Skeletal muscle cell (primary cell): ENCODE measurements at places on chromosomes 12 and 14.
A peak's percentile ranks its signal among the peaks of the same experiment; 100 is the strongest.

- DNase-seq: no peak
These were observed 23.0 kb downstream of the ISCA2 start for GRCh38 chr14:74516451-74517160.

DNA sequence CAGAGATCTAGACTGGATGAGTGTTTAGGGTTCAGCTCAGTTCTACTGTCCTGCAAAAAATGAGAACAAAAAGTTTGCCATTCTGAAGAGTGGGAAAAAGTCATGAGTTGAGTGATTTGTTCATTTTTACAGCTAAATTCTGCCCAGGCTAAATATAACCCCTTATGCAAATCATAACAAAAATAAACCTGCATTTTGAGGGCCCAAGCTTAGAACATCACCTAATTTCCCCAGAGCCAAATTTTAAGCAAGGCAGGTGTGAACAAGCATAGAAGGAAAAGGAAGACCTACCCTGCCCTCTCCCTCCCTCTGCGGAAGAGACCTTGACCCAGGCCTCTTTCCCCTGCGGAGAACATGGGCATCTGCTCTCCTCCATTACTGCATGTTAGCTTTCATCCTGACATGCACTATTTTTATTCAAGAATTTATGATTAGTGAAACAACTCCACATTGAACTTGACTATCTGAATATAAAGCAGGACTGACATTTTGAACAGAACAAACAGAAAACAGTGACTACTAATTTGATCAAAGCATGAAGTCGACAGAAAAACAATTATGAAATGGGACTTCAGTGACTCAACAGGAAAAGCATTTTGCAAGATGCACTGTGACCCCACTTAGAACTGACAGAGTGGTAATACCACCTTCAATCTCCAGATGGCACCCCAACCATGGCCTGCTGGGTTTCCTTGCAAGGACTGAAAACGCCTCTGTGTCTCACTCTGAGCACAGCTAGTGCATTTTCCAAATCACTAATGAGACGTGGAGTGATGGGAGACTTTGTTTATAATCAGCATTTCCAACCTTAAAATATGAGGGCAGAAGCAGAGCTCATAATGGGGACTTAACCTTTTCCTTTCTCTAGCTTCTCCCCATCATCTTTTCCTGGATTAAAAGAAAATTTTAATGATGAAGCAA is 30.9 kb upstream of the SELPLG start:
- peak; percentile 84 for DNase-seq

GRCh38 chr14:104266631-104267575 is 128.5 kb downstream of the KIF26A start:
- DNase-seq: no peak

DNA sequence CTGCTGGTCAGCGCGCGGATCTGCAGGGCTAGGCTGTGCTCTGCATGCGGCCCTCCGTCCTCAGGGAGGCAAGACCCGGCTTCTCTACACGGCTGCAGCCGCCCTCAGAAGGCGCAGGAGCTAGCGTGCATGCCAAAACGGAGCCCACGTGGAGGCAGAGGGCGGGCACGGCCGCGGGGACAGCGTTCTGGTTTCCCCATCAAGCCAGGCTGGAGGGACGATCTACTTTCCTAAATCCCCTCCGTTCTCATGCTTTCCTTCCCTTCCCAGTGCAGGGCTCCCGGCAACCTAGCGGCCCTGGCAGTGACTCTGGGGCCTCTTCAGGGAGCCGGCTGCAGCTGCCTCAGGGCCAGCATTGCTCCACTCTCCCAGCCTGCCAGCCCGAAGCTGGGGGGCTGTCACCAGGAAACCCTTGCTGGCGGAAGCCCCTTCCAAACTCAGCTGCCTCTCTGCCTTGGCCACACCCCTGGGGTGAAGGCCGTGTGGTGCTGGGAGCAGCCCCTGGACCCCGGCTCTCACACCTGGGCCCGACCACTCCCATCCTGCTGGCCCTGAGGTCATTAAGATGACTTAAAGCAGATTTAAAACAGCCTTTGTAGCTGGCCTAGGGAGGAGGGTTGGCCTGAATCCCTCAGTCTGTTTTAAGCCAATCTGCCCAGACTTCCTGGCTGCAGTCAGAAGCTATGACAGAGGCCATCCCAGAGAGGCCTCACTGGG is 9.2 kb upstream of the GOLGA3 start:
- no peak for DNase-seq

- peak; percentile 36 for DNase-seq
These were observed 3.7 kb upstream of the TMX1 start for GRCh38 chr14:51236314-51236713.

- DNase-seq: no peak
These were observed 7.7 kb upstream of the SLC6A15 start for GRCh38 chr12:84920331-84920730.

- DNase-seq: peak; percentile 62
These were observed 42.4 kb downstream of the ERH start for GRCh38 chr14:69355607-69356281.

- no peak for DNase-seq
These were observed 6.7 kb upstream of the GOLGA3 start for GRCh38 chr12:132835076-132836025.

DNA sequence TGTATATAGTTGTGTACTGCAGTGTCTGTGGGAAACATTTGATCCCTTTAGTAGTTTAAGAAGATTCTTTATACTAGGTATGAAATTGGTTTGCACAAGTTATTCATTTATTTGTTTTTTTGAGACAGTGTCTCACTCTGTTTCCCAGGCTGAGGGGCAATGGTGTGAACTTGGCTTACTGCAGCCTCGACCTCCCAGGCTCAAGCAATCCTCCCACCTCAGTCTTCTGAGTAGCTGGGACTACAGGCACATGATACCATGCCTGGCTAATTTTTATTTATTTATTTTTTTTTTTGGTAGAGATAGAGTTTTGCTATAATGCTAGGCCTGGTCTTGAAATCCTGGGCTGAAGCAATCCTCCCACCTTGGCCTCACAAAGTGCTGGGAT is 209.4 kb downstream of the RASSF9 start:
- no peak for DNase-seq

GRCh38 chr12:1542599-1542998 is 51.8 kb downstream of the FBXL14 start:
- DNase-seq: no peak

DNA sequence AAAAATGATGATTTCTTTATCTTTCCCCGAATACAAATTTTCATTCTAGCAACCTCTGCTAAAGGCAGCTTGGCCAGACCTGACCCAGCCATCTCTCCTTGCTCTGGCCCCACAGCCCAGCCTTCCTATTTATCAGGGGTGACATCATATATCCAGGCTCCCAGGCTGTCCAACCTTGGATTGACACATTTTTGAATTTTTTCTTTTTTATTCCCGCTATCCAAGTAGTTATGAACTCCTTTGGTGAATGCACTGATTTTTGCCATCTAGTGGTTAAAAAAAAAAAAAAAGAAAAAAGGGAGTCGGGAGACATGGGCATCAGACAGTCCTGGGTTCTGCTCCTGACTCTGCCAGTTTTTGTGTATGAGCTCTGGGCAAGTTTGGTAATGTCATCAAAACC is 120.5 kb downstream of the PTPN11 start:
- no peak for DNase-seq

- DNase-seq: no peak
These were observed 1.3 kb upstream of the ATP2A2 start for GRCh38 chr12:110279566-110280375.

DNA sequence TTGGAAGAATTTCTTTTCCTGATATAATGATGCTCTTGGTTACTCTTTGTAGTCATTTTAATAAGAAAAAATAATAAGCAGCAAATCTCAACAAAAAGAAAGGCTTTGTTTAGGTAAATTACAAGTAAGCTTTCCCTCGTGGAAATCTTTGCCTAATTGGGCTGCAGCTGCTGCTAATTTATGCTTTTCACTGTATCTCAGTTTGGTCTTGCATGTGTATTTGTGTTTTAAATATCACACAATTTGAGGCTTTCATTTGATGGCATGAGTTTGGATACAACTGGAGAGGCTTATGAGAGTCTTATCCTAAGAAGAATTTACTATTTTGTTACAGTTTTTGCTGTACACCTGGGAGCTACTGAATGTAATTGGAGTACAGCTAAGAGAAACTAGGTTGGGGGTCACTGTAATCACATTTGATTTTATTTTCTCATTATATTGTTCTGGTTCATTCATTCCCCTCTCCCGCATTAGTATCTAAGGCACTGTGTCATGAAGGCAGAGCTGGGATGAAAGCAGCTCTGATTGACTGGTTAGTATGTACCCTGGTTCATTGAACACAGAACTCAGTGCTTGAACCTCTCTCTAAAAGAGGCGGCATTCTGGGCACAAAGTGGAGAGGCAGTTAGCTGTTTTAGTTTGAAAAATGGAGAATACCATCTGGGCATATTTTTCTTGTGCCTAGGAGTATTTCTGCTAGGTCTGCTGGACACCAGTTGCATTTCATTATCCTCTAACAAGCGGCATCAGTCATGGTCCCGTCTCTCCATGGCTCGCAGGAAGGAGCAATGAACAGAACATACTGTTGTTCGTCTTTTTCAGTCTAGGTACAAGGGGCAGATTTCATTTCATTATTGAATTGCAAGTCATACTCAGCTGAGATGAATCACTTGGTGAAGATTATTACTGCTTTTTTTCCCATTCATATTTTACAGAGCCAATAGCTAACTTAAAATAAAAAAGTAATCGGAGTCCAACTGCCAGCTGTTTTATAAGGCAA is 118.0 kb upstream of the TMEM260 start:
- DNase-seq: no peak

GRCh38 chr12:55280991-55281390 is 15.4 kb downstream of the OR6C6 start:
- DNase-seq: no peak

DNA sequence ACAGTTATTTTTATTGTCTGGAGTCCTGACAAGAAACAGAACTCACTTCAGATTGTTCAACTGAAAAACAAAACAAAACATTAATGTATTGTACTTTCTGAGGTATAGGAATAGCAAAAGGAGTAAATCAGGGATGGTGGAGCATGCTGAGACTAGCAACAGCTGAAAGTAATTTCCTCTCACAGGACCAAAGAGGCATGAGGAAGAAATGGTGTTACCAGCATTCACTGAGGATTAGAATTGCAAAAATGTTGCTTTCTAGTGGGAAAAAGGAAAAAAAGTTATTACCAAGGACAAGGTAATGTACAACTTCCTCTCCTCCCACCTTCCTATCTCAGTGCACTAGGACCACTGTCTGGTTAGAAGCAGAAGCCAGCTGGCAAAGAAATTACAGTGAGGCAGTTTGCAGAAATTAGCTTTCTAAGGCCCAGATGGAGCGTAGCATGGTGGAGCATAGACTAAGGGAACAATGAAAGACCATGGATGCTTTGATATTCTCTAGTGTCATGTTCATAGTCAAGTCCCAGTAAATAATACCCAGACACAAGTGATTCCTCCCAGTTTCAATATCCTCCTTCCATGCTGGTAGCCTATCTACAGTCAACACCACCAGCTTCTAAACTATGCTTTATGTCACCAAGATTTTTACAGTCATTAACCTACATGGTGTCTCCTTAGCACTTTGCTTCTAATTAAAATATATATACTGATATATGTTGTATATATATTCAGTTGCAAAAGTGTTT is 133.7 kb upstream of the DCN start:
- no peak for DNase-seq
